Lung (tissue), 17 donors: ENCODE measurements at places on chromosomes 1 and 21. TPM values are rescaled to one million over a fixed set of nuclear protein-coding genes. Genes with fewer than 3 reads are reported as not detected.

The CITED4 gene
- 7.4 TPM for total RNA-seq

The USP1 gene
- total RNA-seq = 42.1 TPM

The ZMYND12 gene
- 6.6 TPM for total RNA-seq

The PAPPA2 gene
- 0.55 TPM for total RNA-seq

The OLIG2 gene
- 1.1 TPM for total RNA-seq

The HRNR gene
- total RNA-seq = not detected

The S100A12 gene
- total RNA-seq = 31.7 TPM

The CNN3 gene
- total RNA-seq = 210 TPM

The GUCA2B gene
- not detected for total RNA-seq

The RHBDL2 gene
- 1.3 TPM for total RNA-seq

The ACTN2 gene
- 6.6 TPM for total RNA-seq

The CFHR5 gene
- total RNA-seq = not detected

The SPRR2E gene
- not detected for total RNA-seq

The AKNAD1 gene
- total RNA-seq = not detected

The LEFTY1 gene
- 0.40 TPM for total RNA-seq

The AP4B1 gene
- 43.9 TPM for total RNA-seq

The CELA2A gene
- total RNA-seq = not detected

The CFAP410 gene
- total RNA-seq = 24.3 TPM

The RPRD2 gene
- total RNA-seq = 22.2 TPM

The PCAT6 gene
- 1.3 TPM for total RNA-seq

The GNAI3 gene
- total RNA-seq = 7.1 TPM
